ENCODE measurements at places on chromosomes 2 and 18.

- DNase-seq: no peak
These were observed 736.2 kb upstream of the GCFC2 start for GRCh38 chr2:76446872-76447271.

DNA sequence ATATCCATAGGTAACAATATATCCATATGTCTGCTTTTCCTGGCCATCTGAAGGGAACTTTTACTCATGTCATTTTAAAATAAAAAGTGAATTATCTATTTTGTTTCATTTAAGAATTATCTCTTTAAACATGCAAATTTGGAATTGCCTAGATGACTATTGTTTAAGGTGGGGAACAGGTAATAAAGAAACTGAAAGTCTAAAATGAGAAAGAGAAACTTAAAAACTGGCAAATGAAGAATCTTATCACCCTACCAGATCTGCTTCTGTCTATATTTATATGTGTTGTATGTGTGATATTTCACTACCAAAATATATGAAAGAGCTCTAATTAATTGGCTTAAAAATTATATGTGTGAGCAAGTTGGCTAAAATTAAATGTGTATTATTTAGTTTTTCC lies 243.2 kb upstream of the KCNH7 start:
- DNase-seq: no peak

- DNase-seq: no peak
These were observed 76.9 kb upstream of the CDH20 start for GRCh38 chr18:61256291-61256690.

DNA sequence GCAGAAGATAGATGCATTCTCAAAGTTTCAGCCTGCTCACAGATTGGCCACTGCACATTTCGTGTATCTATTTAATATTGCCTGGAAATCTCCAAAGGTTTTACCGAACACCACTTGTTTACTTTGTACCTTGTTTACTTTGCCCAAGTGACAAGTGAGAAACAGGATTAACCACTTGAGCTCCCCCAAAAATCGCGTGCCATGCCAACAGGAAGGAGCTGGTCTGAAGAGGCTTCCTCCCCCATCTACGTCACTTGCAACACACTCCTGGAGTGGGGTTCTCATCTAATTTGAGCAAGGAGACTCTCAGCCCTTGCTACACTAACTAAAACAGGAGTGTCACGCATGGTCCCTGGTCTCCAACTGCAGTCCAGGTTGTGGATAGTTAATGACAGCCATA lies 212.5 kb upstream of the TMEM200C start:
- DNase-seq: no peak

- DNase-seq: no peak
These were observed 23.2 kb downstream of the ASB1 start for GRCh38 chr2:238449909-238450417.

- DNase-seq: no peak
These were observed 152.7 kb upstream of the NT5C1B start for GRCh38 chr2:18741895-18742732.

- DNase-seq: no peak
These were observed 6.3 kb upstream of the PLEKHM3 start for GRCh38 chr2:208031608-208032019.

GRCh38 chr2:177989029-177989885 lies 83.3 kb downstream of the PDE11A start:
- DNase-seq: peak; percentile 93

GRCh38 chr2:154696810-154697417 lies 1.6 kb upstream of the KCNJ3 start:
- no peak for DNase-seq

- DNase-seq: peak; percentile 34
These were observed 112.4 kb upstream of the ZNF236 start for GRCh38 chr18:76709659-76710645.

DNA sequence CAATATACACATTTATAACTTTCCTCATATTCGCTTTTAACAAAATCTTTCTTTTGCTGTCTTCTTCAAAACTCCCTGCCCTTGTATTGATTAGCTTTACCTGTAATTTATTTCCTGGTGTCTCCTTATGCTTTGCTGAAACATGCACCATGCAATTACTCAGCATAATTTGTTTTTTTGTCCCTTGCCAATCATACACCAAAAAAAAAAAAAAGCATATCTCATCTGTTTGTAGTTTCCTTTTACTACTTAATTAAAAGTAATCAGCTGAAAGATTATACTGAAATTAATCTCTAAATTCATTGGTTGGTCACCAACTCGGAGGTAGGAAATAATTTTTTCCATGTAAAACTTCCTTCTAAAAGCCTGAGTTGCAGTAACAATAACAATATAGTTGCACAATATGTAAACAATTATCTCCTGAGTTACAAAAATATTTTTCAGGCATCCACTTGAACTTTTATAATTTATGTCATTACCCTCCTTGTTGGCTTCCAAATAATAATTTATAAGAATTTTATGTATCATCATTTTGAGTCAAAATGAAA lies 53.0 kb upstream of the ROCK1 start:
- no peak for DNase-seq

DNA sequence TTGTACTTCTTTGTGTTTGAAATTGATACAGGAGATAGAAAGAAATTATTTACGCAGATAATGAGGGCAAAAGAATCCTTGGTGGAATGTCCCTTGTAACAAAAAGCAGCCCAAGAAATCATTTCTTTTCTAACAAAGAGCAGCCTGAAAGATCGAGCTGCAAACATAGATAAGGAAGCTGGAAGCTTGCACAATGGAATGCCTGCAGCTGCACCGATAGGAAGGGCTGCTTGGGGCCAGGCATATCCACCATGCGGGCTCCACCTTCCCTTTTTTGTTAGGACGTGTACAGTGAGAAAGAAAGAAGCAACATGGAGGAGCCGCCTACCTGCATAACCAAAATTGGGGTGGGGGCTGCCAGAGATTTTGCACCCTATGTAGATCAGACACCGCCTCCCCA lies 568.7 kb downstream of the METTL4 start:
- DNase-seq: no peak

- no peak for DNase-seq
These were observed 177.1 kb upstream of the KLHL29 start for GRCh38 chr2:23207871-23208270.

- DNase-seq: no peak
These were observed 38.9 kb downstream of the RHBDD1 start for GRCh38 chr2:226874749-226875148.

DNA sequence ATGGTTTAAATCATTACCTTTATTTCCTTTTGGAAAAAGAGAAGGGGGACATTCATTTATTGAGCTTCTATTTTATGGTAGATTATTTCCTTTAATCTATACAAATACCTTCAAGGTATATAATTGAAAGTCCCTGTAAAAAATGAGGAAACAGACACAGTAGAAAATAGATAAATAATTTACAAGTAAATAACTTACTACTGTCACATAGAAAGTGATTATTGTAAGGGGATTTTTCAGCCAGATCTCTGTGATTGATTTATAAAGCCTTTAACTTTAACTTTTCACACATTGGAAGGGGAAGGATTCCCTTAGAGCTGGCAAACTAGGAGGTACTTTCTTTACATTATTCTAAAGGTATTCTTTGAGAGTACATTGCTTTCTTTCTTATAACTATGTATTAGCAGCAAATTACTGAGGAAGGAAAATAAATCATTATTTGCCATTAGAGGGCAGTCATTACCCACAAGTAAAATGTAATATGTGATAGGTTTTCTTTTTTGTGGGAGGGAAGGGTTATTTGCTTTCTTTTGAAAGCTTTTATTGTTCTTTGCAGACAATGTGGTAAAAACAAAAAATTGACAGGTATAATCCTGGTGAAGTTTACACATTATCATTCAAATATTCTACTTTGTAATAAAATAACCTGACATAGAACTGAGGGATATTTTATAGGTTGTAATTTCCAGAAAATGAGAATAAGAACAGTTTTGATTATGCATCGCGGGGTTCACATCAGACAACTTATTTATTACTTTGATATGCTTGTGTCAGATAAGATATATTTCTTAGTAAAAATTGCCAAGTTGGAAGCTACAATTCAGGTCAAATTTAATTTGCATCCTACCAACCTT lies 24.8 kb upstream of the RPE start:
- DNase-seq: peak; percentile 20

- DNase-seq: peak; percentile 47
These were observed 107.3 kb upstream of the HS6ST1 start for GRCh38 chr2:128425731-128426620.

DNA sequence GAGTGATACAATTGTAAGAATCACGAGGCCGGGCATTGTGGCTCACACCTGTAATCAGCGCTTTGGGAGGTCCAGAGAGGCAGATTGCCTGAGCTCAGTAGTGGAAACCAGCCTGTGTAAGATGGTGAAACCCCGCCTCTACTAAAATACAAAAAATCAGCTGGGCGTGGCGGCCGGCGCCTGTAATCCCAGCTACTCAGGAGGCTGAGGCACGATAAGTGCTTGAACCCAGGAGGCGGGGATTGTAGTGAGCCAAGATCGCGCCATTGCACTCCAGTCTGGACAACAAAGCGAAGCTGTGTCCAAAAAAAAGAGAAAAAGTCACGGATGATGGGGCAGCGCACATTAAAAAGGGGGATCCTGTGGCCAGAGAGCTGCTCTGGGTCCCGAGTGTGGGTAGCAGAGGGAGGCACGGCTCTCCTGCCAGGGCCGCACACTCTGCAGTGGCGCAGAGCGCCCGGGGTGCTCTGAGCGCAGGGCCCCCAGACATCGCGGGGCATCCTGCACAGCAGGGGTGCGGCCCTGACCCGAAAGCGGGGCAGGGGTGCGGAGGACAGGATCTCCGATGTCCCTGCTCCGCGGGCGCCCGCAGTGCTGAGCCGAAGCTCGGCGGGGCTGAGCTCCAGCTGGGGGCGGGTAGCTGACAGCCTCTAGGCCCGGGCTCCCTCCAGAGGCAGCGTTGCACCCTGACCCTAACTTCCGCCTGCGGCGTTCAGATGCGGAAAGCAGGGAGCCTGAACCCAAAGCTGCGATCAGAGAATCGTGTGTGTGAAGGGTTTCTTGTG lies 30.4 kb upstream of the RAB6D start:
- DNase-seq: no peak

DNA sequence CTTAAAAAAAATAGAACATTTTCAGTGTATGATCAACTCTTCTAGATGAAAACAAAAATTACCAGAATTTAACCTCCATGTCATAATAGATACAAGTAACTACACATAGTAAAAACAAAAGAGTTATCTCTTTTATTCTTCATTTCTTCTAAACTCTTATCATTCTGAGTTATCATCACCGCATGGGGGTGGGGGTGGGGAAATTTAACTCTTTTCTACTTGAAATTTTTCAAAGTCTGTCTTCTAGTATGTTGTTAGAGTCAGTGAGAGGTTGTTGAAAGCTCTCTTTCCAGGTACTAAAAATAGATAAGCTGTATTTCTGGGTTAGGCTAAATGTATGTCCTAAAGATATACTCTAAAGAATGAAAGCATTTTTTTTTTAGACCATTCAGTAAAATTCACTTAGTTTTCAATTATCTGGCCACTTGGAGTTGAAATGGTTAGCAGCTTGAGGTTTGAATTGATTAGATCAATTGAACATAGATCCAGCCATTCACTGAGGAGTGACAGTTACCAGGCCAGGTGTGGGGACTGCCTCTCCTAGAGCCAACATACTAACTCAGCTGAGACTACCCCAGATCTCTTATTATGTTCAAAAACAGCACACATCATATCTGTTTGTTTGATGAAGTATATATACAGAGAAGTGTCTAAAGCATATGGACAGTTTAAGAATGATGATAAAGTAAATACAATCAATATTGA lies 220.7 kb downstream of the IKZF2 start:
- no peak for DNase-seq

DNA sequence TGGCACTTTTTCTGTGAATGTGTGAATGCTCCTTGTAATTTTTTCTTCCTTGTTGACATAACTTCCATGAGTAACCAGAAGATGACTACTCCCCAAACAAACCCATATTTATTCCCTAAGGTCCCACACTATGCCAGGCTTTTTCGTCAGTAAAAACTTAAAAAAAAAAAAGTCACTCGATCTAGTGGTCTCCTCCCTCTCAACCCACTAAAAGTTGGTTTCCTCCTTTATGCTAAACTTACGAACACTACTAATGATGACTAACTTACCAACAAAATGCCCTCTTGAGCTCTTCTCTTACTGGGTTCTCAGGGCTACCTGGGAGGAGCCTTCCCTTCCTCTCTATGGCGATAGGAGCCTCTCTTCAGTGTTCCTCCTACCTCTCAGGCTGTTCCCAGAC lies 18.2 kb downstream of the ACVR1 start:
- DNase-seq: no peak

- no peak for DNase-seq
These were observed 77.0 kb downstream of the ARHGEF33 start for GRCh38 chr2:38966678-38967077.

DNA sequence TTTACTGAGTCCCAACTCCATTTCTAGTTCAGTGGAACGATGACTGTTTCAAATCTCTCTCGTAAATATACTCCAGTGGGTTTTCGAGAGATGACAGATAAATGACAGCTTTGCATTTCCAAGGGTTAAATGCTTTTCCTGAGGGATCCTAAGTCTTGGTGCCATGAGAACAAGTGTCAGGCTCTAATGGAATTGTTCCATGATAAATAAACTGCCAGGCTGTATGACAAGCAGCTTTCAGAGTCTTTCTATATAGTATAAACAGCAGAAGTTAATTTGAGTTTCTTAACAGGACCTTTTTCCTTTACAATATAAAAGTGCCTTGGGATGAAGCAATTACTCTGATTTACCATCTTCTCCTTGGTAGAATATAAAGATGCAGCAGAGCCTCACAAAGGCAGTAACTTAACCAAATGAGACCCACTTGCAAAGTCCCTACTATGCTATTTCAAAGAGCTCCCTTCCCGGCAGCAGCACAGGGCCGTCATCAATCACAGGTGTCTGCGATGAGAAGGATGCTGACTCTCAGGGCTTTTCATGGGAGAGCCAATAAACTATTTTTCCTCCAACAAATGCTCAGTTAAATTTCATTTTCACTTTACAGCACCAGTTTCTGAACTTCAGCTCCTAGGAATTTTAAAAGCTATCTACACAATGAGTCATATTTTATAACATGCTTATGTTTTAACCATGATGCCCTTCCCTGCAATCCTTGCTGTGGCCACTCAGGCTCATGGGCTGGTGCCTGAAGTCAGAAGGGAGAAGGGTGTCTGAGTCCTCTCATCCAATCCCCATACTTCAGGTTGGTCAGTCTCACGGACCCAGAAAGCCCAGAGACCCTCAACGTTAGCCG lies 123.8 kb downstream of the AFF3 start:
- peak; percentile 74 for DNase-seq

GRCh38 chr2:225779829-225780228 lies 380.3 kb downstream of the NYAP2 start:
- peak; percentile 8 for DNase-seq

GRCh38 chr2:28036307-28036706 lies 145.8 kb downstream of the BABAM2 start:
- no peak for DNase-seq

GRCh38 chr2:102277202-102277700 lies 34.1 kb upstream of the IL1RL1 start:
- no peak for DNase-seq

GRCh38 chr2:25664183-25664964 lies 9.0 kb downstream of the DTNB start:
- DNase-seq: peak; percentile 41
